Upper lobe of left lung (tissue), 6 donors: ENCODE measurements at places on chromosomes 5 and 9. TPM values are rescaled to one million over a fixed set of nuclear protein-coding genes. Genes with fewer than 3 reads are reported as not detected.

DNA sequence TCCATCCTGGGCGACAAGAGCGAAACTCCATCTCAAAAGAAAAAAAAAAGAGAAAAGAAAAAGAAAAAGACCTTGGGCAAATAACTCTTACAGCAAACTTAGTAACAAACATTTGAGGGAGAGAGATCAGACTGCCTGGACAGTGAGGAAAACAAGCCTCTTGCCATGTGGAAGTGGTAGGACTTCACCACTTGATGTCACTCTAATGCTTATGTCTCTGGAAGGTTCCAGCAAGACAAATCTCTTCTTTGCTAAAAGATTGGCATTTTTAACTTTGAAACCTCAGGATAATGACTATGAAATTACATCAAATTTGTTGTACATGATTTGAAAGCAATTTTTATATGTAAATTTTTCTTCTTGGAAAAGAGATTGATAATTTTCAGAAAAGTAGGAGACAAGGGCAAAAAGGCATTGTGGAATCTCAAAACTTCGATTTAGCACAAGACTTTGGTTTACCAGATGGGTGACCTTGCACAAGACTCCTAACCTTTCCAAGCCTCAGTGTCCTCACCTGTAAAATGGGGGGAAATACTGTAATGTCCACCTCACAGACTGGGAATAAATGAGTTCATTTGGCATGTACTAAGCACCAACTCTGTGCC lies 5.4 kb downstream of the ACTL7B start:
- no peak for DNase-seq

GRCh38 chr9:36976371-36977030 lies 57.6 kb downstream of the PAX5 start:
- no peak for DNase-seq

DNA sequence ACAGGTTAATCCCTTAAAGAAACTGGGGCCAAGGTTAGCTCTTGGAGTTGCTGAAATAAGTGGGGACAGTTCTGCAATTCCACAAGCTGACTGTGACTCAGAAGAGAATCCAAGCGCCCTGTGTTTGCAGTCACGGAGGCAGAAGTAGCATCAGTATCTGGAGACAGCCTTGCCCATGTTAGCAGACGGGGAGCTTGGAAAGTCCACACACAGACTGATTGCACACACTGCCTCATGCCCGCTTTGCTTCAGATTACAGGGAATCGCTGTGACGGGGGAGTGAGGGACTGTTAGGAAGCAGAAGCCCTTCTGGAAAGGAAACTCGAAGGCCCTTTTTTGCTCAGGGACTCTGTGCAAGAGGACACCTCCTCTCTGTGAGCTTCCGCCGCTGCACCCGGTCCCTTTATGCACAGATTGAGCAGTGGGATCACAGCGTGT lies 30.9 kb upstream of the PPP1R26 start:
- DNase-seq, result no peak

DNA sequence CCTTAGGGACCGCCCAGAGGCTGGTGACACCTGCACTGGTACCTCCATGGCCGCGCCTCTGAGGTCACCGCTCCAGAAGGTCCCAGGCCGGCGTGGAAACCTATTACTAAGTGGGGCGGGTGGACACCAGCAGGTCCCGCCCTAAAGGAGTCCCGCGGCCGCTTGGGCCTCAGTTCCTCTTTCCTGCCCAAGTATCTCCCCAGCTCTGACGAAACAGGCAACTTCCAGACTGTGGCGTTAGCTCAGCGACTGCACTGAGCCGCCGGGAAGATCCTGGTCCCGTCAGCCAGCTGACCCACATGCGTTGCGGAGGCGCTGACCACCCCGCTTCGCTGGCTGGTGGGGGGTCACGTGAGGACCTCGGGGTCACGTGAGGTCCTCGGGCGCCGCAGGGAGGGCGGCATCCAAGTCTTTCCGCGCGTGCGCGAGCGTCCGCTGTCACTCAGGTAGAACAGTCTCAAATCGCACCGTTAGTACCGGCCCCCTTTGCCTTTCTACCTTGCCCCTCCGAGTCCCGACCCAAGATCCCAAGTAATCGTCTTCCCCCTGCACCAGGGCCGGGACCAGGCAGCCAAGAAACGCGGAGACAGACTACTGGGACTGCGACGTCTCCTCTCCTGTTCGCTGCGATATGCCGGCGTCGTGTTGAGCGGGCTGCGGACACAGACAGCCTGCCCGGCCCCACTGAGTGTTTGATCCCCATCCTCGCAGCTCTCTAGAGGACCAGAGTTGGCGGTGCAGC lies 53.7 kb upstream of the KDM4C start:
- peak; percentile 96 for DNase-seq

DNA sequence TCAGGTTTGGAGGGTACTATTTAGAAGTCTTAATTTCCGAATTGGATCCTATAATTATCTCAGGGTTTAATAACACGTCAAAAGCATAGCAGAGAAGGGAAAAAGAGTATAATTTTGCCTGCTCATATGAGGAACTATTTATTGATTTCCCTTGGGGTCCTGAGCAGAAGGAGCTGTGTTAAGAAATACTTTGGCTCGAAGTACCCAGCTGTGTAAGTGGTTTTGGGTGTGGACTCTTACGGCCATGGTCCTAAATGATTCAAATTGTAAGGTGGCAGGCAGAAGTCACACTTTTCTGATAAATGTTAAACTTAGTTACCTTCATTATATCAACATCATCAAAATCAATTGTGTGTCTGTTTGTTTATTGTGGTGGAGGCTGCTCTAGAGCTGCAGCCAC lies 190.4 kb downstream of the MTRR start:
- DNase-seq, result no peak

DNA sequence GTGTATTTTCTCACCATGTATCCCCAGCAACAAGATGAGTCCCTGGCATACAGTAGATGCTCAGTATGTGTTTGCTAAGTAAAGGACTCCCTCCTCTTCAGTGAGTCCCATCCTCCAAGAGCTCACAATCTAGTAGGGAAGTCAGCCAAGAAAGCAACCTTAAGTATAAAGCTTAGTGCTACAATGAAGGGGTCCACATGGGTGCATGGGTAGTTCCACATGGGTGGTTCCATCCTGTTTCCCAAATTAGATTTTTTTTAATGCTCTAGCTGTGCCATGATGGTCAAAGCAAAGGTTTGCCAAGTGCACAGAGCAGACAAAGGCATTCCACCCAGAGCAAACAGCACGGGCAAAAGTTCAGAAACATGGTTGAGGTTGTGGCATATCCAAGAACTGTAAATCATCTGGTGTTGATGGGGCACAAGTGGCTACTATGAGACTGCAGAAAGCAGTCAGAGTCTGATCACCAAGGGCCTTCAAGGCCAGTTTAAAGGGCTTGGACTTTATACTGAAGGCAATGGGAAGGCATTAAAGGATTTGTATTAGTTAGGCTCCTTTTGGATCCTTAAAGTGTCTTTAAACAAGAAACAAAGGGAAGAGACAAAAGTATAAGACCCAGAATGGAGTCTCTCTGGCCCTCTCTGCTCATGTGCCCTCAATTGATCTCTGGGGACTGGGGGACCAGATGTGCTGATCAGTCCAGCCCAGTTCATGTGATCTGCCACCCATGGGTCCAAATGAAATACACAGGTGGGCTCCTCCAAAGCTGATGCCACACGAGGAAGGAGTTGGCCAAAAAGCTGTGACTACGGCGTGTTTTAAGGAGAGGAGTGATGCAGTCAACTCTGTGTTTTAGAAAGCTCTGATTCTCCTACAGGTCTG lies 9.0 kb upstream of the CPLX2 start:
- no peak for DNase-seq

- DNase-seq, result no peak
These were observed 88.7 kb downstream of the UGCG start for GRCh38 chr9:111985315-111985714.

DNA sequence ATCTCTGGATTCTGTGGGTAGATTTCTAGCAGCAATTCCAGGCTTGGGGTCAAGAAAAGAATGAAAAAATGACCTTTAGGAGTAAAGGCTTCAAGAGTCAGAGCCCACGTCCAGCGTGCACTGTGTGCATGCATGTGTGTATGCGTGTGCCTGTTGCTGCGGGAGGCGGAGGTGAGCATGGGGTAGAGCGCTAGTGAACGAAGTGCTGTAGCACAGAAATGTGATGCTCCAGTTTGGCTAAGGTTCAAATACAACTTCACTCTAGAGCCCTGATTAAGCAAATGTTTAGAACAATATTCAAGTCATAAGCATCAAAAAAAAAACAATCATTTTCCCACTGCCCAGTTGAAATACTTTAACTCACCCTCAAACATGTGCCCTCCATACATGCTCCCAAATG lies 403.9 kb downstream of the ZNF608 start:
- no peak for DNase-seq

DNA sequence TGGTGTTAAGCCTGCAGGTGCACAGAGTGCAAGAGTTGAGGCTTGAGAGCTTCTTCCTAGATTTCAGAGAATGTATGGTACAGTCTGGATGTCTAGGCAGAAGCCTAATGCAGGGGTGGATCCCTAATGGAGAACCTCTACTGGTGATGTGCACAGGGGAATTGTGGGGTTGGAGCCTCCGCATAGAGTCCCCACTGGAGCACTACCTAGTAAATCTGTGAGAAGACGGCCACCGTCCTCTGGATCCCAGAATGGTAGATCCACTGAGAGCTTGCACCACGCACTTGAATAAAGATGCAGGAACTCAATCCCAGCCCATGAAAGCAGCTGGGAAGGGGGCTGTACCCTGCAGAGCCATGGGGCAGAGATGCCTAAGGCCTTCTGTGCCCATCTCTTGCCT lies 699.4 kb upstream of the FAM174A start:
- no peak for DNase-seq

DNA sequence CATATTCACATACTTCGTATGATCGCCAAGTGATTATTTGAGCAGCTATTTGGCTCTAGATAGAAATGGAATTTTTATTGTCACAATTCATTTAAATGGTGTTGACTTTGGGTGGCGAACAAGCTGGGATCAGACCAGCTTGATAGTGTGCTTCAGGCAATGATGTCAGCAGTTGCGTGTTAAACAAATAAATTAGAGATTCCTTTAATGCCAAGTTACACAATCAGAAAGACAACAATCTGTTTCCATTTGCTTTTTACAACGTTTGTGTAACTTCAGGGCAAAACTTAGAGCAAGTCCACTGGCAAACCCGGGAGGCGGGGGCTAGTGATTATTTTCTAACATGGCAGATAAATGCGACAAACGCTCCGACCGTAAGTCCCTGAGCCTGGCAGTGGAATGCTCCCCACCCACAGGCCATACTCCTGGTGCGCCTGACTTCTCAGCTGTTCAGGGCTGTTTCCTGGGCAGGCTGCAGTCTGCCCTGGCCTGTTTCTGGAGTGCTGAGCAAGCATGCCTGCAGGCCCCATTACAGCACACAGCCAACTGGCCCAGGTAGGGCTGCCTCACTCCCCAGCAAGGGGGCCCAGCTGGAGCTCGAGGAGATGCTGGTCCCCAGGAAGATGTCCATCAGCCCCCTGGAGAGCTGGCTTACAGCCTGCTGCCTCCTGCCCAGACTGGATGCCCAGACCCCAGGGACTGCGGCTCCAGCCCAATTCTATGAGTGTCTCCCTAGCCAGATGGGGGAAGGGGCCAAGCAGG lies 88.7 kb downstream of the BASP1 start:
- peak; percentile 72 for DNase-seq

DNA sequence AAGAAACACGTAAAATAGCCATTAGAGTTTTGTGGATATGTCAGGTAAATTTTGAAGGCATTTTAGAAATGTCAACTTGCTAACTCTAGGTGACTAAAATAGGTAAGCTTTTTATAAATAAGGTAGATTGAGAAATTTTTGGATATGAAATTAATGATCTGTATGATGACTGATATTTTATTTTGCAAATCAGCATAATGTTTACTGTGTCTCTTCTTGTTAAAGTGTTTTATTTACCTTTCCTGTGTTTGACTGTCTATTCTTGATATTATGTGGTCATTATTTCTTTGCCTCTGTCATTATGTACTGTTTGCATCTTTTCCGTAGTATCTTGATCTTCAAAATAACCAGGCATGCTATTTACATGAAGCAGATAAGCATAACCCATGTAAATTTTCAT lies 58.4 kb downstream of the ZCCHC7 start:
- no peak for DNase-seq

PCDHA4 gene
- total RNA-seq, result 3.0 TPM

ABCA2 gene
- total RNA-seq, result 34.6 TPM

PCDHA1 gene
- total RNA-seq, result not detected

GDF9 gene
- 0.23 TPM for total RNA-seq

CCDC180 gene
- total RNA-seq, result 30.0 TPM

- DNase-seq, result no peak
These were observed 146.5 kb downstream of the FANCC start for GRCh38 chr9:95171001-95171400.

DNA sequence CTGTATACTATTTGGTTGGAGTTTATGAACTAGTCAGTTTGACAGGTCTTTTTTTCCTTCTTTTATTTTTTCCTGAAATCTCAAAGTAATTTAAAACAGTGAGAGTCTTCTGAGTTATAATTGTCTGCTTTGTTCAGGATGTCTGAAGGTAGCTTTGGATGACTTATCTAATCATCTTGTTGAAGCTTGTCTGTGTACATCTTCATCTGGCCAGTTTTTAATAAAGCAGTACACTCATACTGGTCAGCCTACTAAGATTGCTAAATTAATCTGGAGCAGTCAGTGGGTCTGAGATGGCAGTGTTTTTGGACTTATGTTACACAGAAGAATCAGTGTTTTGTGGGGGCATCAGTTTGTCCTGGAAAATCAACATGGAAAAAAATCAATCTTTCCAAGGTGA lies 482.4 kb downstream of the CDH10 start:
- DNase-seq, result no peak

GRCh38 chr5:140073296-140073695 lies 30.2 kb upstream of the NRG2 start:
- no peak for DNase-seq

GLDC gene
- total RNA-seq, result 0.81 TPM

GPR21 gene
- not detected for total RNA-seq

DNA sequence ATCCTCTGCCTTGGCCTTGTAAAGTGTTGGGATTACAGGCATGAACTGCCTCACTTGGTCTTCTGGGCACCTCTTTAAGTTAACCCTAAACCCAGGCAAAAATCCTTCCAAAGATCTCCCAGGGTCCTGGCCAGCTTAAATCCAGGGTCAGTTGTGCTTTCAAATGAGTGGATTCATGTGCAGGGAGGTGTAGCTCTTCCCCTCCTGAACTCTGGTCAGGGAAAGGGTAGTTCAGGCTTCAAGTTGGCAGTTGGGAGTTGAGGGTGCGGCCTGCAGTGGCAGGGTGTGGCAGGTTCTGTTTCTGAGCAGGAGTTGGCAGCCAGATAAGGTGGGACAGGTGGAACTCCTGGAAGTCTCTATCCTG lies 3.6 kb downstream of the HNRNPAB start:
- DNase-seq, result no peak

MRPS2 gene
- total RNA-seq, result 27.3 TPM

DNA sequence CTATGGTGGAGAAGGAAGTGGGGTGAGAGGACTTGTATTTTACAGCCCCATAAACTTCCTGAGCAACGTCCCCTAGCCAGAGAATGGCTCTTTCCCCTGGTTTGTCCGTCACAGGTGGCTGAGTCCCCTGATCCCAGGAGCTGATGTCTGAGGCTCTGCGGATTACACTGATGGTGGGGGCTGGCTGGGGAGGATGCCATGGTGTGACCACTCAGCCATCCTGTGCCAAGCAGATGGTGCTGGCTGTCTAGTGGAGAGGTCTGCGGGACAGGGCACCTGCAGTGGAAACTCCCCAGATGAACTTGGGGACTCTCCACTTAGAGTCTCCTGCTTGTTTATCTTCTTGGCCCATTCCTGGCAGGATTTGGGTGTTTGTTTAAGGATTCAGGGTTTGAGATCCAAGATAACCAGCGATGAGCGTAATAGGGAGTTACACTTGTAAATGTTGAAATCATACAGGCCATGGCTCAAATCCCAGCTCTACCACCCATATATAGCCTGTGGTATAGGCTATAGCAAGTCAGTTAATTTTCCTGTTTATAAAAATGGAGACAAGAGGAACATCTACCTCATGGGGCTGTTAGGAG lies 4.7 kb upstream of the PTGS1 start:
- DNase-seq, result no peak
